ENCODE measurements at places on chromosomes 6 and 20.

DNA sequence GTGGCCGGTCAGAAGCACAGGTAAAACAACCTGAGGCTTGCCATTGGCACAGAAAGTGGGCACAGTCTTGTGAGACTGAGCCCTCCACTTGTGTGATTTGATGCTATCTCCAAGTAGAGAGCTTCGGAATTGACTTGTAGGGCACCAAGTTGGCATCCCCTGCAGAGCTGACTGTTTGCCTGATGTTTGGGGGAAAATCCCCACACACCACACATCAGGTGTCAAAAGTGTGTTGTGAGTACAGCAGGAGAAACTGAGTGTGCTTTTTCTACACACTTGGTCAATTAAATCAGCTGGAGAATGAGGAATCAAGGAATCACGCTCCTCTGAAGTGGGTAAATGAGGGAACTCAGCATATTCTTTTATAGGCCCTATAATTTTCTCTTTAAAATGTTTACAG lies 989 bp downstream of the SERINC3 start:
- no peaks in the 10 kb centered on the region for H3K27me3 ChIP-seq
- no peaks in the 10 kb centered on the region for H3K4me1 ChIP-seq
- peaks cover 11% of the 10 kb centered on the region for H3K36me3 ChIP-seq
- H3K27ac ChIP-seq = no peak overlapping the region
- no peak for DNase-seq

DNA sequence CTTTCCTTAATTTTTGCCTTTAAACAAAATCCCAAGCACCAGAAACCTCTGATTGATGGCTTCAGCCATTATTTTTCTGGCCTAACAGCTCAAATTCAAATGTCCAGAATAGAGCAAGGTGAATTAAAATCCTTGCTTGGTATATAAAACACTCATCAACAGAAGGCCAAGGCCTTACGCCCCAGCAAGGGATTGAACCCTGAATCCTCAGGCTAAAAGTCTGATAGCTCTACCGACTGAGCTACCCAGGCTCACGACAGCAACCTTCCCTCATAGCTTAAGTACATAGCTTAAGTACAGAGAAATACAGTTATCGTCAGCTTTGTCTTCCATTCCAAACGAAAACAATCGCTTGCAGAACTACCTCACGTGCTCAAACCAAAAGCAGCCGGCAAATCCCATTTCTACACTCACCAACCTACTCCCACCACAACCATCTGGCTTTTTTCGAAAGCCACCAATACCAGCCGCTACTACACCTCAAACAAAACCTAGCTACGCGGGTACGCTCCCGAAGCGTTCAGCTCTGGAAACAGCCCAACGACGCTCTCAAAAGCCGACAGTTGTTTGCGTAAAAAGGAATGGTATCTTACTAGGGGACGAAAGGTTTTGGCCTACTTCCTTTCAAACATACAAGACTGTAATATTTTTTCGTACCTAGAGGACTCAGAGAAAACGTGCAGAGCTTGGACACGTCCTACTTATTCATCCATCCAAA lies 167.5 kb downstream of the GPX5 start:
- no peak overlapping the region for H3K4me3 ChIP-seq
- H3K27me3 ChIP-seq = peaks cover 43% of the 10 kb centered on the region
- H3K4me1 ChIP-seq = no peaks in the 10 kb centered on the region
- no peak for DNase-seq

GRCh38 chr6:142384519-142385254 lies 82.9 kb downstream of the ADGRG6 start:
- no peak for DNase-seq
- H3K27ac ChIP-seq = no peak overlapping the region
- no peak overlapping the region for H3K4me3 ChIP-seq
- H3K27me3 ChIP-seq = no peaks in the 10 kb centered on the region

- no peaks in the 10 kb centered on the region for H3K4me1 ChIP-seq
- H3K4me3 ChIP-seq = no peak overlapping the region
- H3K36me3 ChIP-seq = no peaks in the 10 kb centered on the region
- peak; percentile 77 for DNase-seq
- H3K27me3 ChIP-seq = no peaks in the 10 kb centered on the region
Measured at GRCh38 chr6:26394289-26394688, 7.8 kb upstream of the BTN3A1 start.

DNA sequence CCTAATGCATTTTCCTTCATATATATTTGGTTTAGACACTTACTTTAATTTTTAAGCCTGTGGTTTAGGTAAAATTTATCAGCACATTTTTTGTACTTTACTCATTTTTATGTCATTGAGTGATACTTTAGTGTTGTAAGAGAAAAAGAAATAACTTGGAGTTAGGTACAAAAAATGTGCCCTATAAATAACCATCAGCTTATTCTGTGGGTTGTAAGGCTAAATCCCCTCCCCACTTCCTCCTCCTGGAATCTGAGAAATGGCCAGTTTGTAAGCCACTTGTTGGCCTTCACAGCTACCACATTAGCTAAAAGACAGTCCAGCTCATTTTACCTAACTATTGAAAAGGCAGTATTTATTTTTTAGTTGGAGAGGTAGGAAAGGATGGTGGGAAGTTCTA lies 576.3 kb downstream of the PKHD1 start:
- no peaks in the 10 kb centered on the region for H3K36me3 ChIP-seq
- DNase-seq = no peak
- H3K4me3 ChIP-seq = no peak overlapping the region
- no peaks in the 10 kb centered on the region for H3K4me1 ChIP-seq
- no peaks in the 10 kb centered on the region for H3K27me3 ChIP-seq

- no peaks in the 10 kb centered on the region for H3K4me1 ChIP-seq
- no peak overlapping the region for H3K4me3 ChIP-seq
- H3K36me3 ChIP-seq = peaks cover 12% of the 10 kb centered on the region
- no peak overlapping the region for H3K27ac ChIP-seq
- DNase-seq = no peak
Measured at GRCh38 chr6:144690666-144691065, 405.5 kb downstream of the UTRN start.
